ENCODE measurements at places on chromosomes 16 and 17.
A peak's percentile ranks its signal among the peaks of the same experiment; 100 is the strongest.

DNA sequence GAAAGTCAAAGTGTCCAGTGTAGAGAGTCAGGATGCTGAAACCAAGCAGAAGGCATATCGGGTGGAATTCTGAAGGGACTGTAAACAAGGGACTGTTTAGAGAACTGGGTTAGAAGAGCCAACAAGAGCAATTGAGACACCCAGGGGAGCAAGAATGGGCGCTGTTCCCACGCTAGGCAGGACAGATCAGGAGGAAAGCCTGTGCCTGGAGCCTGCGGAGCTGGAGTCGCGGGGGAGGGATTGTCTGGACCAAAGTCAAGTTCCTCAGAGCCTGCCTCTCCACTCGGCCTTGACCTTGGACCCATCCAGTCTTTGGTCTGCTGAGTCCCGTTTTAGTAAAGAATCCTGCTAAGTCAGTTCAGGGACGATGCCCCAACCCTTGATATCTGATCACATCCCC, 14.7 kb upstream of the KLHL36 start:
- DNase-seq = no peak

GRCh38 chr16:50599494-50599893, 51.3 kb downstream of the NKD1 start:
- DNase-seq = no peak

GRCh38 chr16:60930291-60930690, 1105.9 kb downstream of the CDH8 start:
- DNase-seq = no peak

GRCh38 chr16:86347916-86348555, 162.3 kb upstream of the FOXF1 start:
- no peak for DNase-seq

DNA sequence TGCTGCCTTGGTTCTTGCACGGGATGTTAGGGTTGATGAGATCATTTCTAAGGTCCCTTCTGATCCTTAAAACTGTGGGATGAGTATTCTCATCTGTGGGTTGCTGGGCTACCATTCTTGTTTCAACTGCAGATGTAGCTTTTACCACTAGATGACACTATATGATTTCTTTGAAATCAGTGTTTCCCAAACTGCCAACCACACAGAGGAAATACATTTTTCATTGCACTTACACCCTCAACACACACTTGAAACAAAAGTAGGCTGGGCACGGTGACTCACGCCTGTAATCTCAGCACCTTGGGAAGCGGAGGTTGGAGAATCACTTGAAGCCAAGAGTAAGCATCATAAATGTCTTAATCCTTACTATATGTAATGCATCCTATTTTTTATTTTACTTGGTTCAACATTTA, 15.3 kb downstream of the LCMT1 start:
- peak; percentile 63 for DNase-seq

GRCh38 chr17:64533784-64534183, 27.0 kb downstream of the CEP95 start:
- DNase-seq = no peak

- no peak for DNase-seq
These were observed 18.2 kb upstream of the ABCA10 start for GRCh38 chr17:69246726-69247375.

GRCh38 chr17:56879280-56879679, 34.6 kb downstream of the TRIM25 start:
- DNase-seq = no peak

- no peak for DNase-seq
These were observed 141.9 kb upstream of the SDK2 start for GRCh38 chr17:73785958-73786743.

DNA sequence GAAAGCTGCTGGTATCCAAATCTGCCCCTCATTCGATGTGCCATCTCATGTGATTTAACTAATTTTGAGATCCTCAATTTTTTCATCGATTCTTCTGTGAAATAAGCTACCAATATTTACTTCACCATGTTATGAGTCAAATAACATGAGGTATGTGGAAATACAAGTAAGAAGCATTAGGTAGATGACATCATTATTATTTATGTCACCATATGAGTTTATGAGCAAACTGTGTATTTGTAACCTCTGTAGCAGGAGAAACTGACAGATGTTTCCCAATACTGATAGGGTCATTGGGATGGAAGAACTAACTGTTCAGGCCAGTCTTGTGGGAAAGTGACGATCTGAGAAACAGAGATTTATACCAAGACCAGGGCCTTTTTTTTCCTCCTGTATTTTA, 229.4 kb upstream of the GOT2 start:
- DNase-seq = no peak

GRCh38 chr16:87560428-87561199, 41.7 kb upstream of the JPH3 start:
- DNase-seq = peak; percentile 66

DNA sequence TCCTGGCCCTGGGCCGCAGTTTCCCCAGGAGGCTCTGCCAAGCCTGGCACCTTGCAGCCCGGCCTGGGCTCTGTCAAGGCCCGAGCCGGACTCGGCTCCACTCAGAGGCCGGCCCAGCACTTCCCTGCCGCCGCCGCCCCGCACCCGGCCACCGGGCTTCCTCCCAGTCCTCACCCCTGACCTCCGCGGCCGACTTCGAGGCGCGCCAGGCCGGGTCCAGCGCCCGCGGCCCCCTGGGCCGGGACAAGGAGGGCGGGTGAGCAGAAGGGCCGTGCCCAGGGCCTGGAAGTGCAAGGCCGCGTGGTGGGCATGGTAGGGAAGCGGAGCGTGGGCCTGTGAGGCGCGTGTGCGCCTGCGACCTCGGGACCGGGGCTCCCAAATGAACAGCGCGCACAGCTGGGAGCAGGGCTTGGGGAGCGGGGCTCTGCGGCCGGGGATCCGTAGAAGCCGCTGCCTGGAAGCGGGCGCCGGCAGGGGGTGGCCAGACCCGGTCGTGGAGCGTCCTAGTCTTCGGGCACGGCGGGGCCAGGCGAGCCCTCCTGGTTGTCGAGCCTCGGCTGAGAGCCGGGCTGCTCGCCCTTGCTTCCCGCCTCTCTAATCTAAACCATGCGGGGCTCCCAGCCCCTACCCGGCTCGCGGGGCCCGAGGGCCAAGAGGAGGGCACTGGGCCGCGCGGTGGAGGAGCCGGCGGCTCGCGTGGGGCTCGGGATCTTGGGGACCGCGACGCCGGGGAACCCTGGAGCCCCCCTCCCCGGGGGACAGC, 503 bp upstream of the TBX4 start:
- DNase-seq = no peak

GRCh38 chr16:58507195-58507962, 7.4 kb downstream of the NDRG4 start:
- DNase-seq = peak; percentile 7

DNA sequence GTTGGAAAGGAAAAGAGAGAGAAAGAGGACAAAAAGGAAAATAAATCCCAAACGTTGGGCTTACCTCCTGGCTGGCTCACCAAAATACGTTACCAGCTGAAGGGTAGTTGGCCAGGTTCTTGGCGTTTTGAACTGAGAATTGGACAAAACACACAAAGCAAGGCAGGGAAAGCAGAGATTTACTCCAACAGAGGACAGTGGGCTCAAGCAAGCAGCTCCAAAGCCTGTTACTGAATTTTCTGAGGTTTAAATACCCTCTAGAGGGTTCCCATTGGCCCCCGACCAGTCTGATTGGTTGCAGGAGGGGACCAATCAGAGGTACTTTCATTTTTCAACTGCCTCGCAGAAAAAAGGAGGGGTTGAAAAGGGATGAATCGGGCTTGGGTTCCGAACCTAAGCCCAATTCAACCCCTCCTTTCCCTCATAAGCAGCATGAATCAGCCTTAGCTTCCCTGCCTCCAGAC, 55.6 kb upstream of the ALOX12 start:
- DNase-seq = no peak

DNA sequence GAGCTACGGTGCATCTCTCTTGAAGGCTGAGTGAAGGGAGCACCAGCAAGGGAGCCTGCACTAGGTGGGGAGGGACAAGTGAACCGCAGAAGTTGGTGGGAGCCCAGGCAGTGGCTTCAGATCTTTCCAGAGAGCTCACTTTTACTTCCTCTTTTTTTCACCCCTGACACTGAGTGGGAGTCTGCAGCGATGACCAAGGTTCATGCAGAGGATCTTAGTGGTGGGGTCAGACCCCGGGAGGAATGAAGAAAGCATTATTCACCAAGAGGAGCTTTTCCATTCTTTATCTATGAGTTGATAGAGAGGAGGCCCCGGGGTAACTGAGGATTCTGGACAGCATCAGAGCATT, 3.0 kb upstream of the CCL2 start:
- no peak for DNase-seq

DNA sequence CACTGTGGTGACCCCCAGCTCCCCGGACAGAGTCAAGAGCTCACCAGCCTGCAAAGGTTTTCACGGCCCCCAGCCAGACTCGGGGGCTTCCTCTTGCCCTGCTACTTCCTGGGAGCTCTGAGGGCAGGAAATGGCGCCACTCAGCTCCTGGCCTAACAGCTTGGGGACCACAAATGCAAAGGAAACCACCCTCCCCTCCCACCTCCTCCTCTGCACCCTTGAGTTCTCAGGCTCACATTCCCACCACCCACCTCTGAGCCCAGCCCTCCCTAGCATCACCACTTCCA, 375 bp upstream of the SPN start:
- DNase-seq = peak; percentile 68

DNA sequence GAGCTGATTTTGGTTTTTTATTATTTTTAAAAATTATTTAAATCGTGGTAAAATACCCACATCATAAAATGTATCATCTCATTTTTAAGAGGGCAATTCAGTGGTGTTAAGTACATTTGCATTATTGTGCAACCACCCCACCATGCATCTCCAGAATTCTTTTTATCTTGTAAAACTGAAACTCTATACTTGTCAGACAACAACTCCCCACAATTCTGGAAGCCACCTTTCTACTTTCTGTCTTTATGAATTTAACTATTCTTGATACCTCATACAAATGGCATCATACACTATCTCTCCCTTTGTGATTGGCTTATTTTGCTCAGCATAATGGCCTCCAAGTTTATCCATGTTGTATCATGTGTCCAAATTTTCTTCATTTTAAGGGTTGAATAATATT, 97.9 kb downstream of the HS3ST3B1 start:
- DNase-seq = no peak

DNA sequence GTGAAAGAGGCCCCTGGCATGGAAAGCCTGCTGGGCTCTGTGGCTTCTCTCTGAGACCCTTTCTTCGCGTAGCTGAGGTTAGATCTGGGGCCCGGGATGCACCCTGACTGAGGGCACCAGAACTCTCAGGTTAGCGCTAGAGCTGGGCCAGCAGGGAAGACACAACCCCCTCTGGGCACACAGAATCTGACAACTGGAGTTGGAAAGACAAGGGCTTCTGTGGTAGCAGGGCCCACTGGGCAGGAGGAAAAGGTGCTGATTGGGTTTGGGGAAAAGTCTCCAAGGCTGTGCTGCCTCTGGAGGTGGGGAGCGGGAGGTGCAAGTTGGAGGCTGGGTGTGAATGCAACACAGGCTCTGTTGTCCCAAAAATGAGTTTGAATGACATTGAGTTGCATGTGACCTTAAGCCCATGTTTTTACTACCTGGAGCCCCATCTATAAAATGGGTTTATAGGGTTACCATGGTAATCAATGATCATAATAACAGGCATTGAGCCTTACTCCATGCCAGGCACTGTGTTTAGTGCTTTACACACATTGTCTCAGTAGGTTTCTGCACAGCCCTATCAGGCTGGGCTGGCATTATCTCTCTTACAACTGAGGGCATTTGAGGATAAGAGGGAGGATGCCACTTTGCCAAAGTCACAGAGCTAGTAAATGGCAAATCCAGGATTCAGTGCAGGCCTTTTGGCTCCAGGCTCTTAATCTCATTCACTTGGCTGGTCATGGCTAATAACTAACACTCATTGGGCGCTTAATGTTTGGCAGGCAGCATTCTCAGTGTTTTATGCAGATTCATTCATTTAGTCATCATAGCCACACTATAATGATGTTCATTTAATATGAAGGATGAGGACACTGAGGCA, 9.5 kb upstream of the IGFBP4 start:
- peak; percentile 48 for DNase-seq

DNA sequence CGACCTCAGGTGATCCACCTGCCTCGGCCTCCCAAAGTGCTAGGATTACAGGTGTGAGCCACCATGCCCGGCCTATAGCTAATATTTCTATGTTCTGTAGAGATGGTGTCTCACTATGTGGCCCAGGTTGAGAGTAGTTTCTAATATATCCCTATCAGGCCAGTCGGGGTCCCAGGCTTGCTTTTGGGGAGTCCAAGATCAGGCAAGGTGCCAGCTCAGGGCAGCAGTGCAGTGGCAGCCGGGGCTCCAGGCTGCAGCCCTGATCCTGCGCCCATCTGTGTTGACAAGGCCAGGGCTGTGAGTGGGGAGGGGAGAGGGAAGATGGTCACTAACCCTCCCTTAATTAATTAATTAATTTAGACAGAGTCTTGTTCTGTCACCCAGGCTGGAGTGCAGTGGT, 77.6 kb upstream of the CDC42EP4 start:
- DNase-seq = no peak

DNA sequence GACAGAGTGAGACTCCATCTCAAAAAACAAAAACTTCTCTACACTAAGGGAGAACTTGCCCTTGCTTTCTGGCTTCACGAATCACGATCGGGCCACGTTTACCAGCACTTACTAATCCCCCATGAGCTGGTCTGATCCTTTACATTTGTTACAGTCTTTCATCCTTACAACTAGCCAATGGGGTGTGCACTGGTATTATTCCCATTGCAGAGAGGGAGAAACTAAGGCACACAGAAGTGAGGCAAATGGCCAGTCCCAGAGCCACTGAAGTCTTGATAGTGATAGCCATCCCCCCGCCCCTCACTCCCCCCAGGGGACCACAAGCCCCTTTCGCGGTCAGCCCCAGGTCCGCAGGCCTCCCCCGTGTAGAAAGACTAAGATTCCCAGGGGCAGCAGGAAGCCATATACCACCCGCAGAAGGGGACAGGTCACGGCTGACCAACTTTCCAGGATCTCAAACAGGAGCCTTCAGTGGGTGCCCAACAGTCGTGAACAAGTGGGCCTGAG, 868 bp downstream of the NATD1 start:
- no peak for DNase-seq

DNA sequence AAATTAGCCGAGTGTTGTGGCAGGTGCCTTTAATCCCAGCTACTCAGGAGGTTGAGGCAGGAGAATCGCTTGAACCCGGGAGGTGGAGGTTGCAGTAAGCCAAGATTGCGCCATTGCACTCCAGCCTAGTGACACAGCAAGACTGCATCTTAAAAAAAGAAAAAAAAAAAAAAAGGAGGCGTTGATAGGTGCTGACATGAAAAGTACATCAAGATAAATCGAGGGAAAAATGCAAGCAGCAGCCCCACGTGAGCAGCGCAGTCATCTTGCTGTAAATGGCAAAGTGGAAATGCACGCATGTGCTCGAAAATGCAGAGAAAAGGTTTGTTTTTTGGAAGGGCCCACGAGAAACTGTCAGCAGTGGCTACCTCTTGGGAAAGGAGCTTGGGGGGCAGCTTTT, 20.9 kb downstream of the MXRA7 start:
- DNase-seq = no peak

GRCh38 chr16:18966791-18967190, 16.9 kb upstream of the TMC7 start:
- DNase-seq = no peak

Measured in activated T-cell treated with anti-CD3 and anti-CD28 coated beads, Interleukin-2, amount 50 U/mL, for 48 hours (primary cell).